G401 (cell line): ENCODE measurements at places on chromosomes 13 and 19. TPM values are rescaled to one million over a fixed set of nuclear protein-coding genes. Genes with fewer than 3 reads are reported as not detected.
A peak's percentile ranks its signal among the peaks of the same experiment; 100 is the strongest.

DNA sequence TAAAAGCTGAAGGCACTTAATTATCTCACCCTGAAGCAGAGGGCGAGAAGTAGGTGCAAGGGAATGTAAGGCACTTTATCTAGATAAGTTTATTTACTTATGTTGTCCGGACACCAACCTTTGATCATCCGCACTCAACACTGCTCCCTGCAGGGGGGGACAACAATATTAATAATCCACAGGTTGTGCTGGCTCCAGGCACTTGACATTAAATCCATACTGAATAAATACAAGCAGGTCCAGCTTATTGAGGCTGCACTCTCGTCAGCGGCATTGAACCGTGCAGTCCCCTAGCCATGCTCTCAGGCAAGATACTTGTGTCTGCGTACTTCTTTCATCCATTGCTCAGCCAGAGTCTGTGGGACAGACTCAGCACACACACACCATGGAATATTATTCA is 374.5 kb upstream of the NBEA start:
- no peak for DNase-seq

DNA sequence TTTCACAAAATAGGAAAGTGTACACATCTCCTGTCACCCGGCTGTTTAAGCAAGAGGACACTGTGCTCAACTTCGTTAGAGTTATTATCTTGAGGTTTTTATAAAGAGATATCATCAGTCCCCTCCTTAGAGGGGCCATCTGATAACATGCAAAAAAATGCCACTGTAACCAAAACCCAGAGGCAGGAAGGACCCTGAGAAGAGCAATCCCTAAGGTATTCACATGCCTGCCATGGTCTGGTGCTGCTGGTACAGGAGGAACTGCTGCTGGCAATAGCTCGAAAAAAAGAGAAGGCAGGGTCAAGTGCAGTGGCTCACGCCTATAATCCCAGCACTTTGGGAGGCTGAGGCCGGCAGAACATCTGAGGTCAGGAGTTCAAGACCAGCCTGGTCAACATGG is 12.8 kb upstream of the CEACAM3 start:
- no peak for DNase-seq

DNA sequence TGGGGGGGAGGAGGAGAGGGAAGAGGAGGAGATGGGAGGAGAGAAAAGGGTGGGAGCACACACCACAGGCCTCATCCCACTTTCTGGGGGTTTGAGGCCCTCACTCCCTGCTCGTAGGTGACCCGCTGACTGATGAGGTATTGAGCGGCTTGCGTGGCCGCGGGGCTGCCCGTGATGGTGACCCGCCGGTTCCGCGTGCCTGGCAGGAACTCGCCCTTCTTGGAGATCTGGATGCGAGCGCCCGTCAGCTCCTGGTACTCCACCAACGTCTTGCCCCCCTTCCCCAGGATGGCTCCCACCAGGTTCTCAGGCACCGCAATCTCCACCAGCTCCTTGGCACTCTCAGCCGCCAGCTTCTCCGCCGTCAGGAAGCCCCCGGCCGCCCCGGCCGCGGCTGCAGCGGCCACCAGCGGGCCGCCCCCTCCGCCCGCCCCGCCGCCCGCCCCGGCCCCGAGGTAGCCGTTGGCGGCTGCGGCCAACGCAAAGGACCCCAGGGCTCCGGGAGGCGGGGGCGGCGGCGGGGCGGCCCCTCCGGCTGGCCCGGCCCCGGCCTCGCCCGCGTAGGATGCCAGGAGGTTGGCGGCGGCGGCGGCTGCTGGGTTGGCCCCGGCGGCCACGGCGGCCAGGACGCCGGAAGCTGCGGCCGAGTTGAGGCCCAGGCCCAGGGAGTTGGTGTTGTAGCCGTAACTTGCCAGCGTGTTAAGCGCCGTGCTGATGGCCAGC is 25.4 kb upstream of the NANOS2 start:
- no peak for DNase-seq

DNA sequence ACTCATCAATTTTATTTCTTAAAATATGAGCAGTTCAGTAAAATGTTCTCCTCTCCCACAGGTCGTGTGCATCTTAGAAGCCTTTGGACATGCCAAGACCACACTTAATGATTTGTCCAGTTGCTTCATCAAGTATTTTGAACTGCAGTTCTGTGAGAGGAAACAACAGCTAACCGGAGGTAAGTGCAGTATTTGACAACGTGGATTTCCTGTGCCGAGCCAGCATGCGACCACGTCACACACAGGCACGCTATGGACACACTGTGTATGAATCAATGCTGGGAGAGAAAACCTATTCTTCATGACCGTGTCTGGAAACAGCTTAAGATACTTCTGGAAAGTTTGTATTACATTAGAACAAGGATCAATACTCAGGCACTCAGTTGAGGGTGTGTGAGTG is 268.5 kb downstream of the MYO16 start:
- DNase-seq, result no peak

- peak; percentile 39 for DNase-seq
These were observed at the start of gene STRN4 for GRCh38 chr19:46746281-46747057. Gene STRN4, minus strand, starts transcription at chr19:46746450. Its CDS starts 20 bp downstream, at chr19:46746430.

ZNF728 gene
- not detected in 2 replicates for total RNA-seq

ENOX1 gene
- not detected in 2 replicates for total RNA-seq
